Stimulated activated CD8-positive, alpha-beta memory T cell treated with anti-CD3 and anti-CD28 coated beads, Interleukin-2, amount 100 ng/mL, for 48 hours (primary cell): ENCODE measurements at places on chromosomes 5 and 9.

DNA sequence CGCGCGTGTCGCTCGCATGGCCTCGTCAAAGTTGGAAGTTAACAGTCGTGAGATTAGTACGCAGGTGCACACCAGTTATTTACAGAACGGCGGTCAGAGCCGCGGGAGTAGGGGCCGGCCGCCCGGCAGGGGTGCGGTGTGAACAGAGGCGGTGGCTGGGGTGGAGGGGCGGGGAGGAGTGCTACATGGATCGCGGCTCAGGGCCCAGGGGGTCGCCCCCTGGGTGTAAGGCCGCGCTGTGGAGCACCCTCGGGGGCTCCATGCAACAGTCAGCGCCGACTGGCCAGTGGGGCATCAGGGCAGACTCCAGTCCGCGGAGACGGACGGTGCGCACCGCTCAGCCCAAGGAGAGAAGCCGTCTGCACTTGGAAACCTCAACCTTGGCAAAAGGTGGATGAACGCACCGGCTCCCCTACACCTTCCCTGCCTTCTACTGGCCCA, 60.3 kb downstream of the ZNF354C start:
- DNase-seq: no peak

DNA sequence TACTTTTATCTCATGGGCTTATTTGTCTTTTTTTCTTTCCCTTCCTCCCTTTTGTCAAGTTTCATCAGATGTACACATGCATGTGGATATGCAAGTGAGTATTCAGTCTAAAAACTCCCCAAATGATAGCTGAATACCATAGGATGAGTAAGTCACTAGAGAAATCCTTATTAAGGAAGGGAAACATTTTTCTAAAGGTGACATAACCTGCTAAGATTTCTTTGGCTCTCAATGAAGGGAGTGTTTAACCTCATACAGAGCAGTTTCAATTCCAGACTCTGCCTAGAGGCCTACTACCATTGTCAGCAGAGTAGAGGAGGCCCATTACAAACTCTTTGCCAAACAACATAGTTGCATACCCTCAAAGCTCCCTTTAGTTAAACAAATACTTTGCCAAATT, 192.4 kb downstream of the ARHGEF28 start:
- DNase-seq: no peak

- DNase-seq: no peak
These were observed 1.9 kb downstream of the PTPN3 start for GRCh38 chr9:109496218-109496617.

DNA sequence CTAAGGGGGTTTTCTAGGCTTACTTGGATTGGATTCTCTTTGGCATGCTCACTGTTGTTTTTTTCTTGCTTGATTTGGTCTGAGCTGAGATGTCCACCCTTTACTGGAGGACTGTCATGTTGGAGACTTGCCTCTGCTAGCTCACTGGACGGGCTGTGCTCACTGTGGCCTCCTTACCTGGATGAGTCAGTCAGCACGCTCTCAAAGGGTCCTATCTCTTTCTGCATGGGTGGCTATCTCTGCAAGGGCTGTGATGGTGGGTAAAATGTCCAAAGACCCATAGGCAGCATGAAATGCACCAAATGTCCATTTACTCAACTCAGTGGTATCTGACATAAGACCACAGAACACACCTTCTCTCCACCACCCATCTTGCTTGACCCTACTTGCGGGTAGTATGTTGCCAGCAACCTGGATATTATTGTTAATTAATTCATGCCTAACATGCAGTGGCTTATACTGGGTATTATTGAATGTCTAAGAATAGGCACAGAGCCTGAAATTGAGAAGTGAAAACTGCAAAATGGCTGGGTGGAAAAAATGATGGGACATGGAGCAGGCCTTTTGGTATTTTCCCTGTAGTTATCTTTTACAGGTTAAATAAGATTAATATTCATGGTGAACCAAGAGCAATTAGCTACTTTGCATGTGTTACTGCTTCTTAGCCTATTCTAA, 68.9 kb upstream of the TLE1 start:
- no peak for DNase-seq

- no peak for DNase-seq
These were observed 70.3 kb upstream of the UBTD2 start for GRCh38 chr5:172353846-172354245.

DNA sequence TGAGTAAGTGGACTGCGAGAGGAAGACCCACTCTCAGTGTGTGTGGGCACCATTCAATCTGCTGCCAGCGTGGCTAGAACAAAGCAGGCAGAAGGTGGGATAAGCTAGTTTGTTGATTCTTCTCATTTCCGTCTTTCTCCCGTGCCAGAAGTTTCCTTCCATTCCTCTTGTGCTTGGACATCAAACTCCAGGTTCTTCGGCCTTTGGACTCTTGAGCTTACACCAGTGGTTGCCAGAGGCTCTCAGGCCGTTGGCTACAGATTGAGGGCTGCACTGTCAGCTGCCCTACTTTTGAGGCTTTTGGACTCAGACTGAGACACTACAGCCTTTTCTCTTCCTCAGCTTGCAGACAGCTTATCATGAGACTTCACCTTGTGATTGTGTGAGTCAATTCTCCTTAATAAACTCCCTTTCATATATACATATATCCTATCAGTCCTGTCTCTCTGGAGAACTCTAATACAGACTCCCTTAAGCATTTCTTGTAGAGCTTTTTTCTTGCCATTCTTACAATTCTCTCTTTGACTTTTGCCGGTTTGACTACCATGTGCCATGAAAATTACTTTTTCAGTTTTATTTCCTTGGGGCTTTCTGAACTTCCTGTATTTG, 494.9 kb downstream of the PRR16 start:
- DNase-seq: no peak

GRCh38 chr5:601771-602465, 10.2 kb upstream of the CEP72 start:
- DNase-seq: no peak

- no peak for DNase-seq
These were observed 41.3 kb downstream of the GARNL3 start for GRCh38 chr9:127305838-127306226.

GRCh38 chr9:103941104-103941503, 153.0 kb upstream of the SMC2 start:
- no peak for DNase-seq

DNA sequence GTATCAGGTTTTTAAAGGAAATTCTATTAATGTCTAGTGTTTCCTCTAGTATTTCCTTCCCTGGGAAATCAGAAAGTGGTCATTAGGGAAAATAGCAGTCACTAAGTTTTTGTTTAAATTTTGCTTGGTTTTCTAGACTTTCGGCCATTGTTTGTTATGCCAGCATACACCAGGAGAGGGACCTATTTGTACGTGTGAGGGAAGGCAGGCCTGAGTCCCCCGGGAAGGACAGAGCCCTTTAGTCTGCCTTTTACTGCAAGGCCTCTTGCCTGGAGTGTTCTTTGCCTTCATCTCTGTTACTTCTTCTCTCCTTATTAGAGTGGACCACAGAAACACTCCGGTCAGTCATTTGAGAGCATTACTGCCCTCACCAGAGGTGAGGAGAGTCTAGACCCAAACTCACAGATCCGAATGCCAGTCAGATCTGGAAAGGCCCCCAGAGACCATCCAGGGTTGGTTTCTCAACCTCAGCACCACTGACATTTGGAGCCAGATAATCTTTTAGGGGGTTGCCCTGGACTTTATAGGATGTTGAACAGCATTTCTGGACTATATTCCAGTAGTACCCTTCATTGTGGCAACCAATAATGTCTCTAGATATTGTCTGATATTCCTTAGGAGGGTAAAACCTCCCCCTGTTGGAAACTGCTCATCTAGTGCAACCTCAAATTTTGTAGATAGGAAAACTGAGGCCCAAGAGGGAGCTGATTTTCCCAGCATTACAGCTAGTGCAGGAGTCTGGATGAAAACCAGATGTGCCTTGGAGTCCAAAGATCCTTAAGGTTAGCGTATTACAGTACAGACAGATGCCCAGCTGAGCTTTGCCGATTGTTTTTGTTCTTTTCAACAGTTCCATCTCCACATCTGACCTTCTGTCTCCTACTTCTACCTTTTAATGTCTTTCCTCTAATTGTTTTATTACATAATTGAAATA, 93.0 kb upstream of the NIPAL4 start:
- DNase-seq: no peak

- no peak for DNase-seq
These were observed 865.0 kb downstream of the PTPRD start for GRCh38 chr9:9747787-9748186.

DNA sequence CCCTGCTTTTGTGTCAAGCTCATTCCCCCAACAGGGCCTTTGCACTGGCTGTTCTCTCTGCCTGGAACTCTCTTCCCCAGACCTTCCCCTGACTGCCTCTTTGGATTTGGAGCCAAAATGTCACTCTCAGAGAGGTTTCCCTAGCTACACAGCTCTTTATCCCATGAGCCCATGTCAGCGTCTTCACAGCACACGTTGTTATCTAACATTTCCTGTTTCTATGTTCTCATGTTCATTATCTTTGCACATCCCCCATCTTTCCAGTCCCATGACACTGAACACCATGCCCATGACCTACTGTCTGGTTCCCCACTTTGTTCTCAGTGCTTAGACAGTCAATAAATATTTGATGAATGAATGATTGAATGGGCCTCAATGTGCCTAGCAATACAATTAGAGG, 26.3 kb upstream of the ARSI start:
- no peak for DNase-seq

- DNase-seq: no peak
These were observed 83.4 kb upstream of the DMRT1 start for GRCh38 chr9:758146-758545.

DNA sequence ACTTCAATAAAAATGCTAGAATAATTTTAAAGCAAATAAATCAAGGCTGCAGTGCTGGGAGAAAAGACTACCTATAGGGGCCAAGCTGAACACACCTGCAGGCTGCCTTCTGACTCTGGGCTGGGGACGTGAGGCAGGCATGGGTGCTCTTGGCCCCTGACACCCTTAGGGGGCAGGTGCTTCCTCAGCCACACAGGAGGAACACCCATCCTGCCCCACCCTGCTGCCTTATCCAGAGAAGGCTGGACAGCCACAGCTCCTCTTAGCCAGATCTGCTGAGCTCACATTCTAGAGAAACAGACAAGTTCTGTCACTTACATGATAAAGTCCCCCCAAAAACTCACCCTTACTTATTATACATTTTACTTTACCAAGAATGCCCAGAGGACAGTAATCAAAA, 6.6 kb upstream of the LMX1B start:
- no peak for DNase-seq

DNA sequence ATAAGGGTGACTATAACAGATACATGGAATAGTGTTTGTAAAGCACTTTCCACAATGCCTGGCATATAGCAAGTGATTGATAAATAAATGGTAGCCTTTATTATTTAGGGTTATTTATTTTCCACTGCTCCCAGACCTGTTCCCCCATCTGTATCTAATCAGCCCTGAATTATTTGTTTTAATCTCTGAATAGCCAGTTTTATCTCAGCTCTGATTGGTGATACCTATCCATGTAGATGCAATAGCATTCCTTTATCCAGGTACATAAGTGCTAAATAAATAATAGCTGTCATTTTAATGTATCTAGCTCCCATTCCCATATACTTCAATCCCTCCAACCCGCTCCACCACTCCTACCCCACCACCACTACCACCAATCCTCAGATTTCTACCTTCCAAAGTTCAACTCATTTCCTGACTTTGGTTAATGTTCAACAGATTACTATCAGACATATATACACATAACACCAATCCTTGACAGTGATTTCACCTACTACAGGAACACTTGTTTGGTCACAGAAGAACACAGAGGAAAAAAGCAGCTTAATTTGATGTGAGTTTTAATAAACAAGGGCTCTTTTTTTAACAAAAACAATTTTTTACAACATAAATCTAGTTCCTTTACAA, 14.0 kb downstream of the PRKAA1 start:
- no peak for DNase-seq

- DNase-seq: no peak
These were observed 293.4 kb upstream of the PTGER4 start for GRCh38 chr5:40386289-40386688.

DNA sequence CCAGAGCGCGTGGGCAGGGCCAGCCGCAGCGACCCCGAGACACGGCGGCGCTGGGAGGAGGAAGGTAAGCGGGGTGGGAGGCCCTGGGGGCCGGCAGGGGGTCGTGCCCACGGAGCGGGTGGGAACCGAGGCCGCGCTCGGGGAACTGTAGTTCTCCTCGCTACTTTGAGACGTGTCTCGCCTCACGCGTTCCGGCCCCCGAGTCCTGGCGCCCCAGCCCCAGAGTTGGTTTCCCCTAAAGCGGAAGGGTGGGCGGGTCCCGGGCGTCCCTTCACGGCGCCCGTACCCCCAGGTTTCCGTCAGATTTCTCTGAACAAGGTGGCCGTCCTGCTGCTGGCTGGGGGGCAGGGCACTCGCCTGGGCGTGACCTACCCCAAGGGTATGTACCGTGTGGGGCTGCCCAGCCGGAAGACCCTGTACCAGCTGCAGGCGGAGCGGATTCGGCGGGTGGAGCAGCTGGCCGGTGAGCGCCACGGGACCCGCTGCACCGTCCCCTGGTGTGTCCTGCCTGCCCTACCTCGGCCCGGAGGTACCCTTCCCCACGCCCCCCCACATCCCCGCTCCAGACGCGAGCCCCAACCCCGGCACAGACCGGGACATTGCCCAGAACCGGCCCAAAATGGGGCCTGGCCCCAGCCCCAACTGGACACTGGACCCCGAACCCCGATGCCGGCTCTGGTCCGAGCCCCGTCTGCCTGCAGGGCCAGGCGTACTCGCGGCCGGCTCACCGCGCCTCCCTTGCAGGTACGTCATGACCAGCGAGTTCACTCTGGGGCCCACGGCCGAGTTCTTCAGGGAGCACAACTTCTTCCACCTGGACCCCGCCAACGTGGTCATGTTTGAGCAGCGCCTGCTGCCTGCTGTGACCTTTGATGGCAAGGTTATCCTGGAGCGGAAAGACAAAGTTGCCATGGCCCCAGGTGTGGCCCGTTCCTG, 709 bp downstream of the UAP1L1 start:
- no peak for DNase-seq

GRCh38 chr5:68548959-68549676, 333.6 kb downstream of the PIK3R1 start:
- DNase-seq: no peak

GRCh38 chr9:133943781-133944745, 48.1 kb downstream of the VAV2 start:
- no peak for DNase-seq

- DNase-seq: no peak
These were observed 6.5 kb upstream of the SYK start for GRCh38 chr9:90795084-90795483.

DNA sequence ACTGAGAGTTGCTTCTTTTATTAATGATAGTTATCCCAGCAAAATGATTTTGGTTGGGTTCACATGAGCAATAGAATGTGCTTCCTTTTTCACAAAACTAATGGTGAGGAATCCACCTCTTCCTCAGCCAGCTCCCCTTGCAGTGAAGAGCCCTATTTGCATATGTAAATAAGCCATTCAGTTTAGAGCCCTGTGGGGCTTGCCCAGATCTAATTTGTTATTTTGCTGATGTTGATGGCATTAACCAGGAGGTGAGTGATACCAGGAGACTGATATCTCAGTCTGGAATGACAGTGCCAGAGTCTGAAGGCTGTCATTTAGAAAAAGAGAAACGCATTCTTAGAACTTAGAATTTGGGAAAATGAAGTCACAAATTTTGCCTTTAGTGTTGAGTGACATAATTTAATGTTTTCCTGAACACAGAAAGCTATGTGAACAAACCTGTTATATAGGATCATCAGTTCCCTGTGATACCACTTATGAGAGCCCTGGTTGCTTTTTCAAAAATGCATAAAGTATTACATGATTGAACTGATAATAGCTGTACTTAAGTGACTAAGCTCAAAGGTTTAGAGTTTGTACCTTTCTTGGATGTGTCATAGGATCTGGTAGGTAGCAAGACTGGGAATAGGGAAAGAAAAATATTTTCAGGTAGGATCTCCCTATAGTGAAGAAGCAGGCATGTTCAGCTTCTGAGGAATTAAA, 271.6 kb downstream of the MAST4 start:
- no peak for DNase-seq
